Astrocyte of the hippocampus (primary cell): ENCODE measurements at places on chromosomes 12 and 14.

- DNase-seq: no peak
Observed at GRCh38 chr14:83491091-83491490, 1957.4 kb upstream of the SEL1L start.

- peak; percentile 75 for DNase-seq
Observed at GRCh38 chr12:55974308-55974730, 441 bp downstream of the RAB5B start.

DNA sequence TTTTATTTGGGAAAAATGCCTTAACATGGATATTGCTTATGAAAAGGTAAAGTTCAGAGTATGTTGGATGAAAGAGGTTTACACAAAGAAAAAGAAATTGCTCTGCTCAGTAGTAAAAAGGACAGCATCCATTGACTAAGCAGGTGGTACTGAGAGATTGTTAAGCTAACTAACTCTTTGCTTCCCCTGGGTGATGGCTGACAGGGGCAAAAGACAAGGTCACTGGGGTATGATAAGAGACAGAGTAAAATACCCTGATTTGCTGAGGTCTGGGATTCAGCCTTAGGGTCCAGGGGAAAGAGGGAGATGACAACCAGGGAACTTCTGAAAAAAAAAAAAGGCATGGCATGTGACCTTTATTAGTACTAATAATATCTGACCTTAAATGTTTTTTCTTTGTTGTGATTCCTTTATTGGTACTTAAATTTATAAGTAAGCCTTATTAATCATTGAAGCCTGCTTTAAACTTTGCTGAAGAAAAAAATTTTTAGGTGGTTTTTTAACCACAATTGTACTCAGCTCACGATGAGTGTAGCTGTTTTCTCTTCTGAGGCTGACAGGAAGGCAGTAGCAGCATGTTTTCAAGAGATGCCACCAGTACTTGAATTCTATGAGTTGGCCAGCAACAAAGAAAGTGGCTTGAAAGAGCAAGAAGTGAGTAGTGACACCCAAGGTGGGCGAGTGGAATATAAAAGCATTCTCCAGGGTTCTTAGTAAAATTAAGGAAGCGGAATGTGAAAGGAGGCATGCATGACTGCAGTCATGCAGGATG lies 43.7 kb upstream of the KITLG start:
- peak; percentile 43 for DNase-seq

DNA sequence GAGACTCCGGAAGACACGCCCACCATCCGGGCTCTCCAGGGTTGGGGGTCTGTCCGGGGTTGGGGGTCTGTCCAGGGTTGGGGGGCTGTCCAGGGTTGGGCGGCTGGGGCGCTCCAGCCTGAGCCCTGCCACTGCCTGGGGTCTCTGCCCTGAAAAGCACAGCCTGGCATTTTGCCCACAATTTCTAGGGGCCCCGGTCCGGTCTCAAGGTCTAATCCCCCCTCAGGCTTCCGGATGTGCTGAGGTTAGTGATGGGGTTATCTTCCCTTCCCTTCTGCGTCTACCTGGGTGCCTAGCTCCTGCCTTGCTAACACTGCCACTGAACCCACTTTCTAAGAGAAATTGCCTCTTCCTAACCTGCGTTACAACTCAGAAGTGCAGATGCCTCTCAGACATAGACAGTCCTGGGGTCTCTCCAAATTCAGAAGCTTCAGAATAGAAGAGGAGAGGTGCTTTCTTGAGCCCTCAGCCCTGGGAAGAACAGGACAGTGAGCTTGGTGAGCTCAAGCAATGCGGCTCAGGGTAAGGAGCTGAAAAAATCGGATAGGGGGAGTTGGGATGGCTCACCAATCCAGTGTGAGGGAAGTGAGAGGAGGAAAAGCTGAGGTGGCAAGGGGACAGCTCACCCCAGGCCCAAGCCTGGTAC lies 5.7 kb downstream of the LHX5 start:
- DNase-seq: no peak

DNA sequence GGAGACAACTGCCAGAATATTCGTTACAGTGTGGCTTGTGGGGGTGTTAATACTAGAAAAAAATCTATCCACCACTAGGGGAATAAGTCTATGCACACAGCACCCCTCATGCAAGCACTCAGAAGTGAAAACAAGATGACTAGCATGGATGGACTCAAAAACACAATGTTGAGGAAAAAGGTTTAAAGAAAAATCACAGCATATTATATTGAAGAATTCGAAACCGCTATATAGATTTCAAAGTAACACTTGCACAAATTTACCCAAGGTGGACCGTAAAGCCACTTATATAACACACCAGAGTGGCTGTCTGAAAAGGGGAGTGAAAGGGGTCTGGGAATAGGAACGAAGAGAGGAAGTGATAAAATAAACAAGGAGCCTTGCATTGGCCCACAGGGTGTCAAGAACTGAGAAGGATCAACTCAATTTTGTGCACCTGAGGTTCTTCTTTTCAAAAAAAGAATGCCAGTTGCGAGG lies 544 bp downstream of the ABCD4 start:
- peak; percentile 58 for DNase-seq

- DNase-seq: peak; percentile 29
Observed at GRCh38 chr14:77022236-77022852, 6.2 kb downstream of the IRF2BPL start.

DNA sequence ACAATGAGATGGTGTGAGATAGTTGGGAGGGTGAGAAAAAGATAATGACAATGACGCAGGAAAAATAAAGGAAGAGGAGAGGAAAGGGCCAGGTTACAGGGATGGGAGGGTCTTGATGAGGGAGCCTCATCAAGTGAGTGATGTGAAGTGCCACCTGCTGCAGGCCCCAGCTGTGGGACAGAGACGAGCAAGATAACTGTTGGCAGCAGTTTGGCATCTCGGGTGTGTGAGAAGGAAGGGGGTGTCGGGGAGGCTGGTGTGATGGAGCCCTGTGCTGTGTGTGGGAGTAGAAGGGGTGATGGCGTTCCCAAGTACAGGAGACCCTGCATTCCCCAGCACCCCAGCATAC lies 11.4 kb upstream of the TAC3 start:
- no peak for DNase-seq

GRCh38 chr14:103298620-103299019 lies 35.4 kb upstream of the EIF5 start:
- DNase-seq: no peak

DNA sequence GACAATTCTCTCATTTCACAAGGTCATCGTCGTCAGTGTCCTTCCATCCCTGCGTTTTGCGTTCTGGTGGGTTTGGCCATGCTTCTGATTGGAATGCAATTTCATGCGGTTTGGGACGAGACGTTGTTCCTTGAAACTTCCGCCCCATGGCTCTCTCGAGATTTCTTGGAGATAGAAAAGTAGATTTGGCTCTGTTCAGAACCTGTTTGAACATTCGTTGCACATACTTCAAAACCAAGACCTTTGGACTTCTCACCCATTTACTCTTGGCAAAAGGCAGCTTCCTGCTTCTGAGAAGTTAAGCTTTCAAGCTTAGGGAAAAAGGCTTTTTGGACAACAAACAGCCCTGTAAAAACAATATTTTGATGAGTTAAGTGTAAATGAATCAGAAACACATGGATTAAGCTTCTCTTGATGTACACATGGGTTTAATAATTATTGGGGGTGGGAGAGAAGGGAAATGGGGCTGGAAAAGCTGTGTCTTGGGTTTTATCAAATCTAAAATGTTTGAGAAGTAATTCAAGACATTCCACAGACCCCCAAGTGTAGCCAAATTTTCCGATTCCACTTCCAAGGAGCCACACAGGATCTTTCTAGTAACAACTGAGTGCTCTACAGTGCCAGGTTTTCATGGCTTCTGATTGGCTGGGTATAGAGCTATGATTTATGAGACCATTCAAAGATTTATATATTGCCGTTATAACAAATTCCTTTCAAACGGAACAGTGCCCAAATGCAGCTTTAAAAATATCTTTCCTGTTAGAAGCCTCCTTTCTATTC lies 467.2 kb downstream of the MED13L start:
- no peak for DNase-seq

DNA sequence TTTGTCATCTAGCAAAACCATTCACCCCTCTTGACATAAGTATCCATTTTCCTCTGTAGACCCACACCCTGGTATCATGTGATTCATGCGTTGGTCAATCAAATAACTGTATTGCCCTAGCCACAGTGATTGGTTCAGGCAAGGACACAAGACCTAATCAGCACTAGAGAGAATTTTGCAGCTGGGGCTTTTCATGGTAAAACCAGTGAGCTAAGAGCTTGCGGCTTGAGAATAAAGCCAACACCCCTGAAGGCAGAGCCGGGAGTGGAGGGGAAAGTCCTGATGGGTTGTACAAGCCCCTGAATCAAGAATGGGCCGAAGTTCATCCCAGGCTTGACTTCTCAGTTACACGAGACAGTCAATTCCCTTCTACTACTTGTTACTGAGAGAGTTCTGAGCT lies 33.2 kb upstream of the LTBP2 start:
- no peak for DNase-seq

DNA sequence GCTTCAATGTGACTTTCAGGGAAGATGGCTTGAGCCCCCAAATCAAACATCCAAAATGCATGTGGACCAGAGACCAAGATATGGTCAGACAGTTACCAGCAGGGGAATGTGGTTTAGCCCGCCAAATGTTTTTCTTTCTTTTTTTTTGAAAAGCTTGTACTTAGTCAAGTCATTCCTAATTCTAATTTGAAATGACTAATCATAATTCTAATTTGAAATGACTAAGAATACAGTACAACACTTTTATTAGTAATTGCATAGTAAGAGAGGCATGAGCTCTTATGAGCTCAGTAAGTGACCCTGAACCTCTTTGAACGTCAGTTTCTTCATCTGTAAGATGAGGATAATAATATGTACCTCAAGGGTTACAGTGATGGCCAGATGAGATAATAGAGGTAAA lies 72.4 kb downstream of the HECTD4 start:
- no peak for DNase-seq

DNA sequence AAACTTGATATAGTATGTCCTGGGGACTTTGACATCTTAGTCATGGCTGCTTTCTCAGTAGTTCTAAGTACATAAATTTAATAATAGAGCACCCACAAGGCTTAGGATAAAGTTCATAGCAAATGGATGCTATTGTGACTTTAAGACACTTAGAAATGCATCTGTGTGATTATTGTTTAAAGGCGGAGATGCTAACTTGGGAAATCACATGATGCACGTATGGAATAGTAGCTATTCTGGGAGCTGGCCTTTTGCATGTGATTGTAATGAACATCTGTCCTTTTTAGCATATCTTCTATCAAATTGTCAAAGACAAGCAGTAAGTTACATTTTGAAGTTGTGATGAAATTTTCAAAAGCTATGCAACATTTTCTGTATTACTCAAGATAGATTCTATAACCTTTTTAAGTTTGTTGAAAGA lies 46.7 kb upstream of the ATP2A2 start:
- DNase-seq: no peak

DNA sequence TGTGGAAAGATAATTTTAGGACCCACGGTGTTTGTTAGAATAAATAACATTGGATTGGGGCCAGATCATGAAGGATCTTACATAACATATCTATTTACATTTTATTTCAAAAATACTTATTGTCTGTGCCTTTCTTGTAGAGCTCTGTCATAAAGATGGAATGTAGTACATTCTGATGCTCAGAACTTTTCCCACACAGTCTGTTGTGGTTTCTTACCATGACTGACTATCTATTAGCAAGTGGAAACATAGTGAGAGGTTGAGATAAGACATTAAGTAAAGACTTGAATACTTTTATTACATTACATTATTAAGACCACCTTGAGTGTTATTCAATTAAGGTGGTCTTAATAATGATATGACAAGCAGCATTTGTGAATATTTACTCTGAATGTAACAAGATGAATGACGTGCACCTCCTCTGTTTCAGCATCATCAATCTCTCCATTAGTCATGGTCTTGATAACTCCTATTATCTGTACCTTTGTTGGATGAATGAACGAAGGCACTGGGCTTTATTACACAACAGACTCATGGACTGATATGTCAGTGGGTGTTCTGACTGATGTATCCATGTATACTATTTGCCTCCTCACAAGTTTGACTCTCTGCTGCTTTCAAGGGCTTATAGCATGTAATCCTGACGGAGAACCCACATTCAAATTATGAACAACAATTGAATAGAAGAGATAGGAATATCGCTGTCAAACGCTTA lies 883.0 kb upstream of the FLRT2 start:
- peak; percentile 67 for DNase-seq

DNA sequence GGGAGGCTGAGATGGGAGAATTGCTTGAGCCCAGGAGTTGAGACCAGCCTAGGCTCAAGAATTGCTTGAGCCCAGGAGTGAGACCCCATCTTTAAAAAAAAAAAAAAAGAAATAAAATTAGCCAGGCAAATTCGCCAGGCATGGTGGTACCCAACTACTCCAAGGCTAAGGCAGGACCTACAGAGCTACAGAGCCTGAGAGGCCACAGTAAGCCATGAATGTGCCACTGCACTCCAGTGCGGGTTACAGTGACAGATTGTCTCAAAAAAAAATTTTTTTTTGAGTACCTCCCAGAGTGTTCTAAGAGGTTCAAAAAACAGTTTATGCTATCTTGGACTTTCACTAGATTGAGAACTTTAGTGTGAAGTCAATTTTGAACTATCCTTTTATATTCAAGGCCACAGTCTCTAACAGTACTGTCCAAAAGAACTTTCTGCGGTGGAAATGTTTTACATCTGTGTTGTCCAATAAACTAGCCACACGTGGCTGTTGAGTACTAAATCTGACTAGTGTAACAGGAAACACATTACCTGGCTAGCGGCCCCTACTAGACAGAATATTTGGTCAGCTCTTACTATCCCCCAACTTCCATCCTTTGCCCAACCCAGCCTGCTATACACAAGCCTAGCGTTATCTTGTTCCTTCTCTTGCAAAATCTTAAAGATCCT lies 2.4 kb downstream of the RPL36AL start:
- no peak for DNase-seq

DNA sequence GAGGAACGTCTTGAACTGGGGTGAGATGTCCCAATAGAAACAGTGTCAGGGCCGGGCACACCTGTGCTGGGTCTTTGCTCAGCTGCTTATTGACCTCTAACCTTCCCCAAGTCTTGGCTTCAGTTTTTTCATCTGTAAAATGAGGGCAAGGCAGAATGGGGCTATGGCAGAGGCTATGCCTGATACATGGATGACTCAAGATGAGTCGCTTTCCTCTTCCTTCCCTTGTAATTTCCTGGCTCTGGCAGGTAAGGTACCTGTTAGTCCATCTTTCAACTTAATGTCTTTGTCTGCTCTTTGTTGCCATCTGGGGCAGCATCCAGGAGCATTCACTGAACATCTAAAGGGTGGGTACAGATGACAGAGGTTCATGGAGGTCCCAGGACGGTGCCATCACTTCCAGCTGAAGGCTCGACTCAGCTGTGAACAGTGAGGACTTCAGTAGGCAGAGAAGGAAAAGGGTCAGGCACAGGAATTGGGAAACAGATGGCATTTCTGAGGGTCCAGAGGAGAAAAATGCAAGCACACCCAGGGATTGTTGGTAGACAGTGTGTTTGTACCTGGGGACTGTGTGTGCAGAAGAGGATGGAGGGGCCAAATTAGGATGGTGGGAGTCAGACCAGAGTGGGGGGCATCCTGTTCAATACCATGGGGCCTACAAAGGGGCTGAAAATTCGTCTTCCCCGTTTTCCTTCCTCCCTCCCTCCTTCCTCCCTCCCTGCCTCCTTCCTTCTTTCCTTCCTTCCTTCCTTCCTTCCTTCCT lies 268.3 kb downstream of the VRK1 start:
- DNase-seq: no peak

GRCh38 chr14:88128816-88129215 lies 123.9 kb downstream of the GPR65 start:
- DNase-seq: no peak

- peak; percentile 29 for DNase-seq
Observed at GRCh38 chr12:110585231-110585799, 2.2 kb upstream of the PPTC7 start.
